ENCODE measurements at places on chromosomes 16 and 17.

GRCh38 chr16:19175492-19176262, 7.6 kb downstream of the SYT17 start:
- DNase-seq: no peak

DNA sequence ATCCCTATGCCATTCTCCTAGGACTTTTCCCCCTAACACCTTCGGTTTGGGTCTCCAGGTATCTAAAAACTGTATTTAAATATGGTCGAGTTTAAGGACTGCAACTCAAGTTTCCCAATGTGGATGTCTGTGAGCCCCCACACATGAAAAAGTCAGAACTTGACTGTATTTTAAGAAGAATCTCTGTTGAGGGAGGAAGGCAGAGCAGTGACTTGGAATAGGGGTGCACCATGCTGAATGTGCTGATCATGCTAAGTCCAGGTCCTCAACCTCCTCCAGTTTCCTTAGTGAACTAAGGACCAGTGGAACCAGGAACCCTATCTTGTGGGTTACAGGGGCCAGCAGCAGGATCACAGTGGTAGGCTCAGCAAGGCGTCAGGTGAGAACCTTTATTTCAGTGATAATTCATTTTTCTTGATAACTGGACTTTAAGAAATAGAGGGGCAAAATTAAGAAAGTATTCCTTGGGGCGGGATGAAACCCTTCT, 19.5 kb downstream of the GRB7 start:
- DNase-seq: no peak

- DNase-seq: no peak
Observed at GRCh38 chr17:36934144-36934691, 3.1 kb upstream of the LHX1 start.

GRCh38 chr17:50523208-50523607, 9.3 kb upstream of the EPN3 start:
- DNase-seq: no peak

DNA sequence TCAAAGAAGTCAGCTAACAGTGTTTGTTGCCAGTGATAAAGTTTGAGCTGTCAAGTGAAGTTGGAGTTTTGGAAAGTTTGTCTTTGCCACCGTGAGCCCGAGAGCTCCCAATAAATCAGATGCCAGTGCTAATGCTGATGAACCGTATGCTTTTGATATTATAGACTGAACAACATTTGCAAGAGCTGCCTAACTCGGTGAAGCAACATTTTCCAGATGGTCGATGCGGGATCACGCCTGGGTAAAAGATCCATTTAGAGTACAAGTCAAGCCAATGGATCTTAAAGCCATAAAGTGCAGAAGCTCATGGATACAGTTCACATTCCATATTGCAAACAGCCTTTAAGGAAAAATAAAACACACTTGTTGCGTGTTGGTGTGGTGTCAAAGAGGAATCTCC, 9.6 kb downstream of the BANP start:
- no peak for DNase-seq
